SK-N-SH treated with all-trans-retinoic acid at 6 μM for 48 hours (cell line): ENCODE measurements at places on chromosomes 5 and 9.

GRCh38 chr5:124878583-124879342 lies 132.3 kb upstream of the ZNF608 start:
- no peak for ATAC-seq

- ATAC-seq: no peak
These were observed 70.8 kb downstream of the SERINC5 start for GRCh38 chr5:80185095-80185494.

- ATAC-seq: no peak
These were observed at the start of gene PCDHGA12 for GRCh38 chr5:141430332-141431113. Gene PCDHGA12, plus strand, starts transcription at chr5:141430507. Its CDS starts 253 bp downstream, at chr5:141430760.

DNA sequence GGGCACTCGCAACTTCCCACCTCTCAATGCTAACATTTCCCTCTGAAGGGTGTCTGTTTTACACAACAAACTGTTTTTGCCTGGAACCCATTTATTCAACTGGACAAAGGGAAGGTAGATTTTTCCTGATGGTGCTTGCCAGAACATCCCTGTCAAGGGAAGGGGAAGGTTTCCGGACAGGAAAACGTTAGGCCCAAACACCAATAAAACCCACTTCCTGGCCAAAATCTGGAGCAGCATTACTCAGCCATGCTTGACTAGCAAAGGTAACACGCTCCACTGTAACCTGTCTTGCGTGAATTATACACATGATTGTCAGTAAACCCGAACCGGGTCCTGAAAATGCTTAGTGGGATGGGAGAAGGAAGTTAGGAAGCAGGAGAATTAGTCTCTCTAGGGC lies 90.2 kb downstream of the SAXO1 start:
- no peak for ATAC-seq

- ATAC-seq: no peak
These were observed 630.6 kb upstream of the SGCD start for GRCh38 chr5:155696362-155696761.

DNA sequence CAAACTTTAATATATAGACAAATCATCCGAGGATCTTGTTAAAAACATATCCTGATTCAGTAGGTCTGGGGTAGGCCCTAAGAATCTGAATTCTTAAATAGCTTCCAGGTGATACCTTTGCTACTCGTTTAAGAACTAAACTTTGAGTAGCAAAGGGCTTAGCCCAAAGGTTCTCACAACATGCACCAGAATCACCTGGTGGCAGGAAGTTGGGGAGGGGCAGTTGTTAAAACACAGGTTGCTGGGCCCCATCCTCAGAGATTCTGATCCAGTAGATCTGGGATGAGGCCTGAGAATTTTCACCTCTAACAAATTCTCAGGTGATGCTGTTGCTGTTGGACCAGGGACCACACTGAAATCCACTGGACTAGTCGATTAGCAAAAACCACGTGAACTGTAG lies 20.0 kb upstream of the RGMB start:
- no peak for ATAC-seq

- no peak for ATAC-seq
These were observed 83.3 kb downstream of the RAB3C start for GRCh38 chr5:58666141-58666540.

DNA sequence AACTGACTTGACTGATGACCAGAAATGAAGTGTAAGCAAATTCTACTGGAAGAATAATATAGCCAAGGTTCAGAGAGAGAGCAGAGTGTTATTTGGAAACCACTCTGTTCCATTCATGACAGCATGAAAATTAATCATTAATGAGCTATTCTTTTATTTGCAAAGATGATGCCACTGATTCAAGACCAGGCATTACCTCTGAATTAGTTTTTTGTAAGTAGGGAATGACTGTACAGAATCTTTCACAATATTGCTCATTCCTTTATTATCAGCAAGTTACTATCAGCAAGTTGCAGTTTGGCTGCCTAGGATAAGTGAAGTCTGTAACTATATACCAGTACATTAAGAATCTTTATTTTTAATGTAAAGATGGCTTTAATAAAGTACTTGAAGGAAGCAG lies 75.1 kb upstream of the RGMB start:
- no peak for ATAC-seq

DNA sequence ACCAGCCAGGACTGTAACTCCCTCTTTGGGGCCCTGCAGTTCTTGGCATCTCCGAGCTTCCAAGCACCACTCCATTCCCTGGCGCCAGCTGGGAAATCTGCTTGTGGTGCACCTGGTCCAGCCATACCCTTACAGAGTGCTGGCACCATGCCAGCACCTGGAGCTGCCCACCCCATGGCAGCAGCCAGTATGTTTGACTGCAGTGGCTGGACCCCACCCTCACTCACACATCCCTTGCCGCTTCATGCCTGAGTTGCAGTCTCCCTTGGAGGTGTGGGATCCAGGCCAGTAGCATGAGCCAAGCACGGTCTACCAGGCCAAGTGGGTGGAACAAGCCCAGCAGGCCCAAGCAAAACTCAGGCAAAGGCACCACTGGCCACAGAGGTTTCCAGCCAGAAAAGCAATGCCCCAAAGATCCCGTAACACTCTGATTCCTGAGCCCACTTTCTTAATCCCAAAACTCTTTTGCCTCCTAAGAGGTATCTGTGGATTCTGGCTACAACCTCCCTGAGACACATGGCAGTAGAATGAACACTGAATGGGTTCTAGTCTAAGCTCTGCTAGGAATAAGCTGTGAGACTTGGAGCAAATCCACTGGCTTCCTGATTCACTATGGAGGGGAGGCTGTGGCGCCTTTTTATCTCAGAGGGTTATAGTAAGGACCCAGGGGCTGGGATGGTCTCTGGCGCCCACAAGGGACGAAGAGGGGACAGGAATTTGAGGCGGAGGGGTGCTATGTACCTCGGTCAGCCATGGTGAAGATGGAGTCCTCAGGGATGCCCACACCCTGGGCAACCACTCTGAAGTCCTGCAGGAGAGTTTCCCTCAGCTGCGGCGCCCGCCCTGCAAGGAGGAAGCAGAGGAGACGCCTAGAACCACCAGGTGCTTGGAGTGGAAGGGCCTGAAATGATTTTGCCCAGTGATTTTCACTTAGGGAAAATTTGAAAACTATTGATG lies 5.6 kb downstream of the AMBP start:
- ATAC-seq: no peak

DNA sequence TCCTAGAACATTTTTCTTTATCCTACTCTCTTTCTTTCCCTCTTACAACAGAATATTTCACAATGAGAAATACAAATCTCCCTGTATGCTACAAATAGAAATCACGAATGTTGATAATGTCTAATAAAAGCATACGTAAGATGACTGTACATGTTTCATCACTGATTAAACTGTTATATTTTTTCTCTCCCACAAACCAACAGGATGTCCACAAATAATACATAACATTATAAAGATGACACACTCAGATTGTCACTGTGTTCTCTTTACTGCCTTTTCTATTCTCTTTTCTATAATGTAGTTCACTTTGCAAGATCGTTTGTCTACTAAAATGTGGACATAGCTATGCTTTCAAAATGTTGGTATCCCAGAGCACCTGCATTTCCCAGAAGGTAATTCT lies 90.7 kb upstream of the PARP8 start:
- ATAC-seq: no peak

DNA sequence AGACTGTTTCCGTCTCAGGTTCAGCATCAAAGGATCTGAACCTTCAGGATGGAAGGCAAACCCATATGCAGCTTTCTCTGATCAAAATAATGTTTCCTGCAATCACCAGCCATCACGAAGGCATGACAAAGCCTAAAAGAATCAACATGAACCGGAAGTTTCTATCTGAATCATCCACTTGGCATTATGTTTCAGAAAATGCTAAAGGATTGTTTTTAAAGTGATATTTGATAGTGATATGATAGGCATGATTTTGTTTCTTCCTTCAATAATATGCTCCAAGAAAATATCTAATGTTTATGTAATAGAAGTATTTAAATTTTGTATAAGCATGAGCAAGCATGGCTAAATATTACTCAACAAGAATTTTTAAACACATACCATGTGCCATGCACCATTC lies 219.6 kb downstream of the PLK2 start:
- peak; percentile 60 for ATAC-seq

- no peak for ATAC-seq
These were observed 131.8 kb downstream of the TAF11L14 start for GRCh38 chr5:17766031-17766430.

- ATAC-seq: no peak
These were observed 29.4 kb downstream of the NUTM2F start for GRCh38 chr9:94298949-94299599.

GRCh38 chr9:120966013-120966369 lies 39.4 kb upstream of the TRAF1 start:
- no peak for ATAC-seq

DNA sequence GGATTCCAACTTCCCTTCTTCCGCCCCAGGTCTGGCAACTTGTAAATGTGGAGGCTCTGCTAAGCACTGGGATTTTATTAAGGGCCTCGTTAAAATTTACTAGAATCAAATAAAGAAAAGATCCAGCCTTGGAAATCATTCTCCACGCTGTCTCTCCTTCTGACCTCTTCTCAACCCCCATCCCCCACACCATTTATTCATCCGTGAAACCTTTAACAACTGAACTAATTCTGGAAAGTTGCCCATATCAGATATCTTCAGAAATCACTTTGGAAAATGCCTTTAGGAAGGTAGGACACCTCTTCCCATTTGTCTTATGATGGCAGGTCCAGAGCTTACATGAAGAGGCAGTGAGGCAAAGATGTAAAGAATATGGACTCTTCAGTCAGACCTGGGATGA lies 288.5 kb downstream of the SLIT3 start:
- no peak for ATAC-seq

DNA sequence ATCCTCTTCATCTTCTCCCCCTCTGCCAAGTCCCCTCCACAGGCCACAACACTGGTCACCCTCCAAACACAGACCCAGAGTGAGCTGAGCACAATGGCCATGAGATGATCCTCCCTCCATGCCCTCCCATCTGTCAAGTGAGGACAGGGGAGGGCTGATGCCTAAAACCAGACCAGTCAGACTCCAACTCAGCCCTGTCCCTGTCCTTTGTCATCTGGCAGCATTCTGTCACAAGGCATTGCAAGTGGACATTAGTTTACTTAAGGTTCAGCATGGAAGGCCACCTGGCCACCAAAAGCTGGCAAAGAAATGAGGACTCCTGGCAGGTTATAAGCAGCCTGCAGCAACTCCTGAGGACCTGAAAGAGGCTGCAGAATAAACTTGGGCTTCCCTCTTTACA lies 136.2 kb upstream of the SLC30A5 start:
- ATAC-seq: no peak

GRCh38 chr5:36040651-36041536 lies 25.8 kb downstream of the UGT3A2 start:
- ATAC-seq: no peak

DNA sequence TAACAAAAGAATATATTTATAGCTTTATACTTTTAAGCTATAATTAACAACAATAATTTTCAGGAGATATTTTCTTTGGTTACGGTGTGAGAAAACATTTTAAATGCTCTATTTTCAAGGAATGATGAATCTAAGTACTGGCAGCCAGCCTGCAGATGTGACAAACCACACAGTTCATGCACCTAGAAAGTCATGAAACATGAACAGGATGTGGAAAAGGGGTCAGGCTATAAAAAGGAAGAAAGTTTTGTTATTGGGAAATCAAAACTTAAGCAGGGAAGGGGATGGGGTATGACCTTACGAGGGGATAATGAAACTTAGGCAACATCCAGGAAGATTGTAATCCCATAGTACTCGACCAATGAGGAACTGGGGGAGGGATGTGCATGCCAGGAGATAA lies 508.7 kb upstream of the GRAMD2B start:
- no peak for ATAC-seq

- ATAC-seq: peak; percentile 89
These were observed 26.0 kb downstream of the GABRP start for GRCh38 chr5:170809551-170809950.

GRCh38 chr5:33494466-33494865 lies 53.7 kb downstream of the TARS1 start:
- no peak for ATAC-seq

GRCh38 chr9:127105805-127106465 lies 16.5 kb downstream of the ANGPTL2 start:
- ATAC-seq: no peak; the same call in 2 of the 3 replicates

DNA sequence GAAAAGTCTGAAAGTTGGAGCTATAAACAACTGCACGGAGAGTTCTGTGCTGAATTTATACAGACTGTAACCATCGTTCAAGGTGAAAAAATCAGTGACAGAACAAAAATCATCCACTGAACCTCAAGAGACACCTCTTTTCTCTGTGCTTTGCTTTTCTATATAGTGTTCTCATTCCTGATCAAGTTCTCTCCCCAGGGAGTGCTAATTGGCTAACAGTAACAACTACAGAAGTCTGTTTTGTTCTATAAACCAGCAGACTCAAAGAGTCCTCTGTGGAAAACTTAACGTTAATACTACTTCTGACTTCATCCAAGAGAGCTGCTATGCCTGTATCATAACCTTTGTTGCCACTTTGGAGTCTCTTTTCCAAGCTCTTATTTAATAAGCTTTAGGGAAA lies 1388.3 kb upstream of the C9orf72 start:
- no peak for ATAC-seq

- no peak for ATAC-seq
These were observed 28.2 kb downstream of the CARD6 start for GRCh38 chr5:40869384-40869783.

DNA sequence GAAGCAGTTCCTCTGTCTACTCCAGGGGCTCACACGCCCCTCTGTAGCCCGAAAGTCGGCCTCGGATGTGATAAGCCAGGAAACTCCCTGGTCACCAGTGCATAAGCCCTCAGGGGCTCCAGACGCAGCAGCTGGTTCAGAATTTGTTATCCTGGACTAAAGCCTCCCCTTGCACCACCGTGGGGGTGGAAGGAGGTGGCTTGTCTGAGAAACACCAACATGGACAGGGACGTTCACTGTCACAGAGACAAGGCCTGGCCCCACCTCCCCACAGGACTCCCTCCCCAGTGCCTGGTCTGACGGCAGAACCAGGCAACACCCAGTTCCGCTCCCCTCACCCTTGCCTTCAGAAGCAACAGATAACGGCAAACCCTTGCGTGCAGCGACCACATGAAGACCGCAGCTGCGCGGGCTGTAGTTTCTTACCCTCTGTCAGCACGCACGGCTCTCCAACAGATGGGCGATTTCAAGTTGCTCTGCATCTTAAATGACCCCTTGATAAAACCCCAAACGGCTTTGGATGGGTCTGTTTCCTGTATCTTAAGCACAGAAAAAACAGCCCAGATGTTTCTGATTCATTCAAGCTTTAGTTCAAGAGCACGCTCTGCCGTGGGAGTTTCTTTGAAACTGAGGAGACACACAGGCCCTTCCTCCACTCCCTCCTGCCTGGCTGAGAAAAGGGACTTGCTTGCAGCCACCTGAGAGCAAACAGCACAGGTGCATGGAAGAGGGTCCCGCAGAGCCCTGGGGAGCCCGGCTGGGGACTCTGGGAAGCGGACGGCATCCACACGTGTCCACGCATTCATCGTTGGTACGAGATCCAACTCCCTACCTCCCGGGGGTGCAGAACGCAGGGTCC lies 44.7 kb upstream of the NKD2 start:
- ATAC-seq: no peak; the same call in 1 of the 3 replicates

DNA sequence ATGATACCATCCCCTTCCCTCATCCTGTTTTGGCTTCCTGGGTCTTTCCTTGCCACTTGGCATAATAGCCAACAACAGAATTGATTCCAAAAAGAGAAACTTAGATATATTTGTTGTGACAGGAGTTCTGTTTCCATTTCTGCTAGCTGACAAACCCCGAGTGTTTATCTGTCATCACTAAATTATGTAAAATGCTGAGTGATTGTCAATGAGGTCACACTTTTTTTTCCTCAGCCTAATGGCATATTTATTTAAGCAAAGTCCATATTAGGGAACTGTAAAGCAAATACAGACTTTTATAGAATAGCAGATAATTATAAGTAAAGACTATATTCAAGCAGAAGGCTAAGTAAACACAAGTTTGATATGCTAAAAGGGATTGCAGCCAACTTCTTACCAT lies 64.0 kb downstream of the RGS7BP start:
- no peak for ATAC-seq

- no peak for ATAC-seq
These were observed 576 bp downstream of the ALDOB start for GRCh38 chr9:101434998-101435397.
